Activated T-helper 1 cell treated with anti-CD3 and anti-CD28 coated beads, Interleukin-2, amount 50 U/mL, for 16 hours (primary cell): ENCODE measurements at places on chromosomes 13 and 19.

GRCh38 chr19:27792576-27793127, 1420.3 kb downstream of the UQCRFS1 start:
- DNase-seq: no peak

DNA sequence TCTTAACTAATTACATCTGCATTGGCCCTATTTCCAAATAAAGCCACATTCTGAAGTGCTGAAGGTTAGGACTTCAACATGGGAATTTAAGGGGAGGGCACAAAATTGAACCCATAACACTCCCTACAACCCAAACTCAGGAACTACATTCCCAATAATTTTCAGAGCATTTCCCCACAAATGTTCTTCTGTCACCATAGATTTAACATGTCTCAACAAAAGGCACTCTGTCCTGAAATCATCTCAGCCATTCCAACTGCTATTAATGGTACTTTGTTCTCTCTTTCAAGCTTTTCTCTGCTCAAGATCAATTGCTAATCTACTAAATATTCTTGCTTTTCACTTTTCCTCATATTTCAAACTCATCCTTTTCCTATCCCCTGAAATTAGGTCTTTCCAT, 74.0 kb upstream of the SOX1 start:
- no peak for DNase-seq

DNA sequence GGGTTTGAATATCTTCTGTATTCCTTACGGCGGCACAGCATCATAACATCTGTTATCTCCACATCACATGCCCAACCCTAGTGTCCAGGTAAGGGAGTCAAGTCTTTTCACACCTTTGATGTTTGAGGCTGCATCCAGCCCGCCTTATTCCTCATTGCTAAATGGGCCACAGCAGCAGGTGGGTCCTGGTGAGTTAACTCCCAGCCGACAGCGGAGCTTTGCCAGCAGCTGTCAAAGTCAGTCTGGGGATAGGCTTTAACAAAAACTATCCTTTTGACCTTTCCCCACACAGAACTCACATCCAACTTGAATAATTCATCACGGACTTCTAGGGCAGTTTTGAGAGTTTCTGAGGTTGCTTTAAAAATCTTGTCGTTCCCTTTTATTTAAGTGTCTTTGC, 235.1 kb downstream of the DLEU7 start:
- DNase-seq: no peak

GRCh38 chr13:113202912-113203311, 5.6 kb downstream of the PCID2 start:
- no peak for DNase-seq

DNA sequence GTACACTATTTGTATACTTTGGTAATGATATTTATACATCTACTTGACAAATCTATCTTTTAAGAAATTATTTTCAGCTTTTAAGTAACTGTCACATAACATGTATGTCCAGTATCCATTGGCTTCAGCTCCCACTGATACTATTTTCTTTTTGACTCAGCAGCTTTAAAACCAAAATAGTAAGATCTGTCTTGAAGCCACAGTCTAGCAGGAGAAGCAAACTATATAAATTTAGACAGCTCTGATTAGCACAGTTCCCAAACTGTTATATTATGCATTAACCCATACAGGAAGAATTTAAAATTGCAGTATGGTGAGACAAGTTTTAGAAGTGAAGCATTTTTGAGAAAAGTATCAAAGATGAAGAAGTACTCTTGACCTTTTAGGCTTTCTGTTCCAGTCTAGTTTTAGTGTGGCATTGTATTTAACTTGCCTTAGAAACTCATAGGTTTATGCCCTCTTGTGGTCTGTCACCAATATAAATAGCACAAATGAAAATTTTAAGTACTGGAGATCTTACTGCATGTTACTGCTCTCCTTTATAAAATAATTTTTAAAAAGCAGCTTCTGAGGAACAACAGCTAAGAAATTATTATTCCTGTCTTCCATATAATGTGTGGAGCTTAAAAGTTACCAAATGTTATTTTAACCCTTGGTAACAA, 24.7 kb downstream of the URI1 start:
- DNase-seq: no peak

DNA sequence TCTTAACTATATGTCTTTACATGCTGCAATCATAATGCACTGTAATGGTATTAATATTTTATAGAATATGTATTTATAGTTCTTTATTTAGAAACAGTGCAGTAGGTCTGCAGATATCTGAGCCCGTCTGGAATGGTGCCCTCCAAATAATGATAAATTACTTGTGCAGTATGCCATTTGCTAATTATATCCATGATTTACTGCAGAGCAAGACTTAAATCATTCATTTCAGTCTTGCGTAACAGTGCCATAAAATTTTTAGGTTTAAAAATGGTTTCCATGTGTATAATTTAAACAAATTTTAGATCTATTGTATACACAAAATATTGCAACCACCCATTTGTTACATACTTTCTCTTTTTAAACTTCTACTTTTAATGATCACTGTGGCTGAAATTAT, 175.1 kb downstream of the ZNF536 start:
- DNase-seq: no peak
